ENCODE measurements at places on chromosomes 6 and 20.

GRCh38 chr6:141460743-141461484 lies 671.8 kb upstream of the GJE1 start:
- no peak for DNase-seq

DNA sequence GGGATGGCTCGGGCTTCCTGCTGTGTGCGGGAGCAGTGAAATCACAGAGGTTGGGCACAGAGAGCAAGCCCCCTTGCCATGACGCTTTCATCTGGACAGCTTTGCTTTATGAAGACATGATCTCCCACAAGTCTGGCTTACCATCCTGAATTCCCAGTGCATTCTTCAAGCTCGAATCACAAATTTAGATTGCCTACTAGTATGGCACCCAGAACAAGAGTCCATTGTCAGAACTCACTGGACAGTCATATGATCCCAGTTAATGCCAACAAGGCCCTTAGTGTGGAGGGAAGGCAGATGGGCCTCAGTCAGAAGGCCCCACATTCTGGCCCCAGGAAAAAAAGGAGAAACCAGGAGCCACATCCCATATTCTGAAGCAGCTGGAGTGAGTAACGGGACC lies 147.3 kb upstream of the FOXQ1 start:
- DNase-seq = no peak

DNA sequence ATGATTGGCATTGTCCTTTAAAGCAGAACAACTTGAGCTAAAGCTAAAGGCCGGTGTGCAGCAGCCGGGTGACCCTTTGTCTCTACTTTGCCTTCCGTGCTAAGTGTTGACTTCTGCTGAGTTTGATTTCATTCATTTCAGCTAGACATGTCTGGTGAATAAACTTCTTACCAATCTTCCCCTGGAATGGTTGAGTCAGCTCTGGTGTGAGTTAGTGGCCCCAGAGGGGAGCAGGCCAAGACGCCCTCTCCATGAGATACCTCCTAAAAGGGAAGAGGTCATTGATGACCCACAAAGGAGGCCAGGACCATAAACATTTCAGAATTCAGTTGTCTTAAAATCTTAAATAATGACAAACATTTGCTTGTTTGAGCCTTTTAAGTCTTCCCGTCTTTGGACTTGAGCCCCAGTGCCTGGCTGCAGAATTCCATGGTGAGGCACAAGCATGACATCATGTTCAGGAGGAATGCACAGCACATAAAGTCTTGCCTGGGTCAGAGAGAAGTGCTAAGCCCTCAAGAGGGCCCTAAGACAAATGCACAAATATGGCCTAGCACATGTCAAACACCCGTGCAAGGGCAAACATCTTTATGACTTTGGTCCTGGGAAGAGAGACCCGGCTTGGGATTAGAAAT lies 96.3 kb upstream of the NEDD9 start:
- no peak for DNase-seq

- no peak for DNase-seq
Observed at GRCh38 chr6:154298297-154298696, 58.3 kb downstream of the IPCEF1 start.

DNA sequence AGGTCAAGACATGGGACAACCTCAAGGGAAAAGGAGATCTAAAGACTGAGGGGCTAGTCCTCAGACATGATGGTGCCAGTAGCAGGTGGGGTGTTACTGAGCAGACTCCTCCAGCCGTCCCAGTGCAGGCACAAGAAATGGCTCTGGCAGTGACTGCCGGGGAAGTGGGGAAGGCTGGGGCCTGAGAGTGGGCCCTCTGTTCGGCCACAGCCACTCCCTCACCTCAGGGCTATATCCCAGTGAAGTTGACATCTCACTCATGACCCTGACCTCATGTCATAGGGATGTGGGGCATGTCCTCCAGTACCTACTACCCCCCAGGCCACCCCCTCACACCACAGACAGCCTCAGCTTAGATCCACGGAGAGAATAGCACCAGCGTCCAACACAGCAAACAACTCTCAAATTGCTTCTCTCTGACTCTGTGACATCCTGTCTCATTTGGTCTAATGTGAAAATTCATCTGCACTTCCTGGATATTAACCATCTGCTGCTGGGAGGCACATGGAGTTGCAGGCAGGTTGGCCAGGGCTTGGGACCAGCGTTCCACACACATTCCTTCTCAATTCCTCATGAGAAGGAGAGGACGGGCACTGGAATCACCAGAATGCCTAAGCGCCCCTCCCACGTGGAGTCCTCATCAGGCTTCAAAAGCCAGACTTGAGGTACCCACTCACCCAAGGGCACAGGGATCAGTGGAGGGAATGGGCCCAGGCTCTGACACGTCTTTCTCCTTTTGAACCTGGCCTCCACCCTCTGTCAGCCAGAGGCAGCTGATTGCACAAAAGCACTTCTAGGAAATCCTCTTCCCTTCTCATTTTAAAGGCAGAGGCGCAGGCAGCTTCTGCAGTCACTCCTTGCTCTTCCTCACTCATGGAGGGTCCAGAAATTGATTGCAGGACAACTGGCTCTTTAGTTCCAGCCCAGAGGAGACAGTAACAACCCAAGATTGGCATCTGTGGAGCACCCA lies 163.6 kb upstream of the CST7 start:
- DNase-seq = no peak

All from stimulated activated CD4-positive, alpha-beta T cell treated with anti-CD3 and anti-CD28 coated beads, Interleukin-1b, Interleukin-23, amount 100 ng/mL, for 1 hour (primary cell).